T-cell (primary cell): ENCODE measurements at places on chromosomes 12 and 14.

DNA sequence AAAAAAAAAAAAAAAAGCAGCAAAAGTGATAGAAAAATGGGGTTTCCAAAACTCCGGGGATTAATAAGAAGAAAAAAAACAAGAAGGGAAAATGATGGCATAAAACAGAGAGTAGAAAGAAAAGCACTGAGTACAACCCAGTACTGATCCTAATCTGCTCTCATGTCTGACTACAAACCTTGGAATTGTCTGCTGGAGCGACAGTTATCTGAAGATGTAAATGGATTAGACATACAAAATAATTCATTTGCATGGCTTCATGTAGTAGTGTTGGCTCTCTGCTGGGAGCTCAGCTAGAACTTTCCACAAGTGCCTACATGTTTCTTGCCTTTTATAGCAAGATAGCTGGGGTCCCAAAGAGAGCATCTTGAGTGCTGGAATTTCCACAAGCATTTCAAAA lies 34.2 kb downstream of the ZCRB1 start:
- no peak for DNase-seq

- no peak for DNase-seq
Measured at GRCh38 chr14:74824997-74825396, 50.9 kb downstream of the PROX2 start.

GRCh38 chr14:63229330-63230059 lies 25.3 kb downstream of the RHOJ start:
- no peak for DNase-seq

DNA sequence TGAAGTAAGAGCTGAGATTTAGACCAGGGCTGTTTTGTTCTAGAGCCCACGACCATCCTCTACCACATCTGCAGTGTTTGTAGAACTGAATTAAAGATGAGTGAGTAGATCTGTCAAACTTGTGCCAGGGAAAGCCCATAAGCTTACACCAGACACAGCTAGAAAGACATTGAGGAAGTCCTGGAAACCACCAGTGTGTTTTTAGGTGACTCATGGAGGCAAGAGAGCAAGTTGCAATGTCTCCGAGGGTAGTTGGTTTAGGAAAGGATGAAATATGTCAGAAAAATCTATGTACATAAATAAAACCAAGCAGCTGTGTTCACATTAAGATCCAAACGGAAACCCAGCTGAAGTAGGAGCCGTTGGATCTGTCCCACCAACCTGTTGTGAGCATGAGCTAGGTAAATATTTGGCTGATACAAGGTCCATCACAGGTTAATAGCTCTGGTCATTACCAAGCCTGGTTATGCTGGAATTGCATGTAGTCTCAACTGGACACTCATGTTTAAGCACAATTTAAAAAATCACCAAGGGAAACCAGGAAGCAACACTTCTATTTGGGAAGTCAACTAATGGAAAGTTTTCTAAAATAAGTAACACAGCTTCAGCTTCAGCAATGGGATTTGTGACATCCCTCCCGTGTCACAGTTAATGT lies 49.9 kb upstream of the PLEKHG3 start:
- DNase-seq: no peak

DNA sequence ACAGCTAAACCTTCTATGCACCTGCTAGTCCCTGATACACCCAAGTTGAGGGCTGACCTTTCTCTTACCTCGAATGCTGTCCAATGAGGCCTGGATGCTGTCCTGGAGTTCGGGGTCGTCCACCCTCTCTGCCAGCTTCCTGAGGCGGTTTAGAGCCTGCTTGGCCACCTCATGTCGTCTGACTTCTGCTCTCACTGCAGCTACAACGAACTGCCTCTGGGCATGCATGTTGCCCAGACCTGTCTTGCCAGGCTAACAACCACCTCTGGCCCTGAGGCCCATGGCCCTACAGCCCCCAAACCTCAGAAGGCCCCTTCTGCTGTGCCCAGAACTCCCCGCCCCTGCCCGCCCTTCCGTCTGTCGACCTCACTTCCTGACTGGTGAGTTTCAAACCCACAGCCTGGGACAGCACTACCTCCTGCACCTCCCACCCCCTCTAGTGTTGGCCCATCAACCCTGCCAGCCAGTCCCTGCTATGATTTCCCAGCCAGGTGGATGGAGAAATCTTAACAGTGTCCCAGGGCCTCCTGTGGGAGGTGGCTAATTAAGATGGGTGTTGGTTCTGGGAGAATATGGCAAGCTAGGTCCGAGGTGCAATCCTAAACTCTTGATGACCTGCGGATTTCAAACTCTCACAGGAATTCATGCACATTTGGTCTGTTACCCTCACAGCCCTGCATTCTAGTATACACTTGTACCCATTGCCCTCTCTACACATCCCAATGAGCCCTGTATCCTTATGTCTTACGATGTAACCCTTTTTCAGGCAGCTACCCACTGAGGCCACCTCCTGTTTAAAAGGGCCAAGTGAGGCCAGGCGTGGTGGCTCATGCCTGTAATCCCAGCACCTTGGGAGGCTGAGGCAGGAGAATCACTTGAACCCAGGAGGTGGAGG lies 2.7 kb upstream of the TSPAN31 start:
- peak; percentile 88 for DNase-seq
